ENCODE measurements at places on chromosomes 16 and 17.
A peak's percentile ranks its signal among the peaks of the same experiment; 100 is the strongest.

DNA sequence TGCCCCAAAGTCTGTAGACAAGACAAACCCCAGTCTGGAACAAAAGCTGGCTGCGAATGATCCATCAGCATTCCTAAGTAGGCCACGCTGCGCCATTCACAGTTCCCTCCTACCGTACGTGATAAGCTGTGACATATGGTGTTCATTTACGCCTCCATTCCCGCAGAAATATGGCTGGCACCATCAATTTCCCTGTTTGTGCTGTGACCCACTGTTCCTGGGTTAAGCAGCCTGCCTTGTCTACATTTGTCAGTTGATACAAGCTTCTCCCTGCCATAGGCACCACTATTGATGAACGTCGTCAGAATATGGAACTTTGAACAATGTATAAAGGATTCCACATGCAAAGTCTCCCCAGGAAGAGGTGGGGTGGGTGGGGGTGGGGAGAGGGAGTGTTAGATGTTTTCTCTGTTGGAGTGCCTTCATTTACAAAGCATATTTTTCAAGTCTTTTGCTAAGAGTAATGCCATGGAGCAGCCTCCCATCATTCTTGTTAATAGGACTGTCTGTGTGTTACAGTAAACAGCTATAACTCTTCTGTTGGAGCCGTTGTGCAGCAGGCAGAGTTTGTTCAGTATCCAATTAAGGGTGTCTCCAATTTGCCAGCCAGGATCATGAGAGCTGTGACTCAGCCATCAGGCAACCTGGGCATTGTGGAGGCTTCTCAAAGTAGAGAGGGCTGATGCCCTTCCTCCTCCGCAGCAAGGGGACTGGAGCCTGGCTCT lies 294.6 kb downstream of the TMEM114 start:
- H3K27me3 ChIP-seq, result no peaks in the 10 kb centered on the region
- DNase-seq, result no peak
- no peak overlapping the region for H3K4me3 ChIP-seq
- H3K27ac ChIP-seq, result no peak overlapping the region
- no peaks in the 10 kb centered on the region for H3K4me1 ChIP-seq
- no peaks in the 10 kb centered on the region for H3K36me3 ChIP-seq

DNA sequence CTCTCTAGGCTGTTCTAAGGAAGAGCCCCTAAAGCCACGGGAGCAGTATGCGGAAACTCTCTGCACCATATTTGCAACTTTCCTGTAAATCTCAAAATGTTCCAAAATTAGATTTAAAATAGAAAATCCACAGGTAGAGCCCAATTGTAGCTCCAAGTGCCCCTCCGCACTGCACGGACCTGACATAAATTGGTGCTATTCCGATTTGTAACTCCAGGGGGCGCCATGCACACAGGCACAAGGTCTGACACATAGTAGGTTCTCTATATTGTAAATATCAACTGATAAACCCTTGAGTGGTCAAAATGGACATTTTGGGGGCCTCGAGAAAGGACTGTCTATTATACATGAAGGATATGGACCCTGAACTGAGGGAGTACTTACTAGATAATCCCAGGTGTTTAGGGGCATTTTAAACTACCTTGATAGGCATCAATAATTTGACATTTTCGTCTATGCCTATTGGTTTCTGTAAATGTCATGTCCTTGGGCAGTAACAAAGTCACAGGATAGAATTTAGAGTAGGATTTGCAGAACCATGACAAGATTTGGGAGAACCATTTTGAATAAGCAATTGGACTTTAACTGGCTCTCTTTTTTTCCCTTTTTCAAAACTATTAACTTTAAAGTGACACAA lies 36.6 kb upstream of the TMEM132E start:
- peaks cover 28% of the 10 kb centered on the region for H3K27me3 ChIP-seq
- peak; percentile 46 for DNase-seq
- no peak overlapping the region for H3K27ac ChIP-seq
- no peaks in the 10 kb centered on the region for H3K36me3 ChIP-seq
- H3K4me3 ChIP-seq, result no peak overlapping the region

- H3K27me3 ChIP-seq, result no peaks in the 10 kb centered on the region
- H3K4me3 ChIP-seq, result no peak overlapping the region
- H3K36me3 ChIP-seq, result no peaks in the 10 kb centered on the region
- DNase-seq, result no peak
Observed at GRCh38 chr17:13646411-13646810, 44.7 kb upstream of the HS3ST3A1 start.

- no peaks in the 10 kb centered on the region for H3K36me3 ChIP-seq
- no peaks in the 10 kb centered on the region for H3K27me3 ChIP-seq
- no peak overlapping the region for H3K27ac ChIP-seq
- H3K4me1 ChIP-seq, result no peaks in the 10 kb centered on the region
Observed at GRCh38 chr16:69057400-69058378, 47.8 kb upstream of the HAS3 start.

Measured in cardiac muscle cell (in vitro differentiated cells and primary cell).